AG08395 (cell line): ENCODE measurements at places on chromosomes 11 and 22.

- DNase-seq: peak; percentile 93
These were observed 286.8 kb downstream of the BLID start for GRCh38 chr11:121829159-121829643.

DNA sequence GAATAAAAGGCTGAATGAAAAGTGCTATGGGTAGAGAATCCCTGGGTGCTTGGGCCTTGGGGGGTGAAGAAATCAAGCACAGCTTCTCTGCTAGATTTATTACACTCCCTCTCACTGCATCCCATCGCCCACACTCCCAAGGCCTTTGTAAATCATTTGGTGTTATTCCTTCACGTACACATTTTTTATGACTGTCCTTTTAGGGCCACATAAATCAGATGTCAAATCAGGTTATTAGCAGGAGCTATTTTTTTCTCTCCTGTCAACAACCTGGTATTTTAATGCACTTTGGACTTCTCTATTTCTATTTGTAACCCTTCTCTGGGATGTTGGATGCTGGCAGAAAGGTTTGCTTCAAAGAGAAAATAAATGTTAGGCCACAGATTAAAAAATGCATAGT lies 408.8 kb downstream of the INSC start:
- DNase-seq: no peak

- no peak for DNase-seq
These were observed 2.9 kb upstream of the NXPE4 start for GRCh38 chr11:114598461-114598860.

- DNase-seq: no peak
These were observed 132.3 kb upstream of the ZBED5 start for GRCh38 chr11:10990160-10990559.

DNA sequence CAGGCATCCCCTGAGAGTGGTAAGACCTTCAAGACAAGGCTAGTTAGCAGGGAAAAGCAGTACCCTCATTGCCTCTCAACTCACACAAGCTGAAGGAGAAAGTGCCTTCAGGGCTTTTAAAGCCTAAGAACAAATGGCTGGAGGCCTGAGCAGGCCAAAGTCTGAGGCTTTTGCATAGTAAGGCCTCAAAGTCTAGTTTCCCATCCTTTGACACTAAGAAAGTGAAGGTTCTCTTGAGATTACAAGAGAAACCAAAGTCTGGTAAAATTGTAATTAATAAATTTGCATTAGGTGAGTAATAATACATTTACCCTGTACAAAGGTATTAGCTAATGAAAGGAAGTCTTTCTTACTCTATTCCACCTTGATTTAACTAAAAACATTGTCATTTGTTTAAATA lies 47.0 kb upstream of the CCDC89 start:
- DNase-seq: no peak

GRCh38 chr11:134640536-134640935 lies 228.5 kb upstream of the B3GAT1 start:
- DNase-seq: no peak

- no peak for DNase-seq
These were observed 7.0 kb downstream of the SERHL2 start for GRCh38 chr22:42560781-42561180.

DNA sequence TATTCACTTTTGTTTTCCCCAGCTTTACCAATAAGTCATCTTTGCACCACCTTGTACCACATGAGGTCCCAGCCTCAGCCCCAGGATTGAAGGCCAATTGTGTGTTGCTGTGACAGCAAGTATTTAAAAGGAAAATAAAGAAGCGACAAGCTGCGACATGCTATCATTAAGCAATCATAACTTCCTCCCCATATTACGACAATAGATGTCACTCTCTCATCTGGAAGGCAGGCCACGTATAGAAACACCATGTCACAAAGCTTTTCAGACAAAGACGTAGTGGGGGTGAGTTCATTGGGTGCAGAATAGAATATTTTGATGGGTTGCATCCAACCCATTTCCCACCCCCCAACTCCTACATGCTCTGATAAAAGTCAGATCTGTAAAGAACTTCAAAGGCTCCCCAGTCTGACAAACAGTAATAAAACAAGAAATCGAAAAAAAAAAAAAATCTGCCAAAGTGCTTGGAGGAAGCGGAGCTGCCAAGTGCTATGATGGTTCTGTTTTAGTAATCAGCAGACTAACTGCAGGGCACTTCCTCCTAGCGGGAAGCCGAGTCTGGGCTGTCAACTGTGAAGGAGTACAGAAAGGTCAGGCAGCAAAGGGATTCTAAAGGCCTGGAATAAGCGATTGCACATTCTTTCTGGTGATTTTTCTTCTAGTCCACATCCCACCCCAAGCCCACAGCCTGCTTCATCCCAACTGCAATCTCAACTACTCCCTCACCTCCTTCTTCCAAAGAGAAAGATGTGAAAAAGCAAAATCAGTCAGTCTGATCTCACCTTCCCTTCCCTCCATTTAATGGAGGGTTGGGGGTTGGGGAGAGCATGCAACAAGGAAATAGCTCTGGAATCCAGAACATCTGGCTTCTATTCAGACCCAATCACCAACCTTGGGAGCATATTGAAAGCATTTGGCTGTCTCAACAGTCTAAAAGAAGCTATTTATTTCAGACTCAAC lies 131.4 kb upstream of the UBASH3B start:
- peak; percentile 54 for DNase-seq

DNA sequence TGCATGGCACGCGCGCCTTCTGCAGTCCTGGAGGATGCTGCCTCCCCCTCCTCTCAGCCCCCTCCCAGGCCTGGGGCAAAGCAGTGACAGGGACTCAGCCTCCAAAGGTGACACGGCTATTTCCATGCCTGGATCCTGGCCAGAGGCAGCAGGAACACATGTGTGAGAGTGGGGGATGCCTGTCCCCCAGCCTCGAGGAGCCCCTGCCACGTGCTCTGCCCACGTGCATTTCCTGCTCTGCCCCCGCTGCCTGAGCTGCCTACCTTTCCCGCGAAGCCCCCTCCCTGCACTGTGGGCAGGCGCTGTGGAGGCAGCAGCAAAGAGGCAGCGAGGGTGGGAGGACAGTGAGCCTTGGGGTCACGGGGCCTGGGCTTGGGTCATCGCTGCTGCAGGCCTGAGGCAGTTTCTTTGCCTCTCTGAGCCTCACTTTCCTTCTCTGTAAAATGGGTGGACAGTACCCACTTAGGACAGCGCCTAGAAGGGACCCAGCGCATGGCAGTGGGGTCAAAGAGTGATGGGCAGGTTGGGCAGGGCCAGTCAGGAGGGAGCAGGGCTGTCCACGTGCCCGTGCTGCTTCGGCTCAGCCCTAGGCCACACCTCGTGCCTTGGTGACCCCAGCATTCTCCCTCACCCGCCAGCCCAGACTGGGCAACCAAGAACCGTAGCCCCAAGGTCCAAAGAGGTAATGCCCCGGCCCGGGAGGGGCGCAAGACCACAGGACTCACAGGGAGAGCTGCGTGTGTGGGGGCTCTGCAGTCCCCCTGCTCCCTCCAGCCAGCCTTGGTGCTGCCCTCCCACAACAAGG lies 48.6 kb downstream of the FLRT1 start:
- no peak for DNase-seq

- DNase-seq: no peak
These were observed 27.9 kb downstream of the ASCC2 start for GRCh38 chr22:29810216-29810615.

- no peak for DNase-seq
These were observed 1.5 kb upstream of the PHRF1 start for GRCh38 chr11:574632-575312.

DNA sequence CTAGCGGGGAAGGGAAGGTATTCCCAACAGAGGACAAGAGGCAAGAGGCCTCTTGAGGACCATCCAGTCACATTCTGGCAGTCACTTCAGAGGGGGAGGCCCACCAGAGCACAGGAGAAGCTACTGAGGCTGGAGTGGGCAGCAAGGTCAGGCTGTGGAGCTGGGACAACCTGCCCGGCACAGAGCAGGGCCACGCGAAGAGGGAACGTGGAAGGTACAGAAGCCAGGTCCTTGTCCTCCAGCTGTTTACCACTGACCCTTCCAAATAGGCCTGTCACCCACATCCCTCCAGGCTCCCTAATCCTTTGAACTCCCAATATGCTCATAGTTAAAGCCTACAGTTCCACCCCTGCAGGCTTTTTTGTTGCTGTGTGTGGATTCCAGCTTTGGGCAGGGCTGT lies 76.9 kb downstream of the IGLL1 start:
- no peak for DNase-seq

- DNase-seq: no peak
These were observed 1387.0 kb upstream of the TENM4 start for GRCh38 chr11:80827781-80828180.

- no peak for DNase-seq
These were observed 12.4 kb upstream of the SLC39A13 start for GRCh38 chr11:47396049-47396320.

- DNase-seq: no peak
These were observed 20.5 kb upstream of the ISX start for GRCh38 chr22:35045451-35045850.

GRCh38 chr11:55942785-55943392 lies 6.7 kb upstream of the OR5I1 start:
- peak; percentile 2 for DNase-seq

DNA sequence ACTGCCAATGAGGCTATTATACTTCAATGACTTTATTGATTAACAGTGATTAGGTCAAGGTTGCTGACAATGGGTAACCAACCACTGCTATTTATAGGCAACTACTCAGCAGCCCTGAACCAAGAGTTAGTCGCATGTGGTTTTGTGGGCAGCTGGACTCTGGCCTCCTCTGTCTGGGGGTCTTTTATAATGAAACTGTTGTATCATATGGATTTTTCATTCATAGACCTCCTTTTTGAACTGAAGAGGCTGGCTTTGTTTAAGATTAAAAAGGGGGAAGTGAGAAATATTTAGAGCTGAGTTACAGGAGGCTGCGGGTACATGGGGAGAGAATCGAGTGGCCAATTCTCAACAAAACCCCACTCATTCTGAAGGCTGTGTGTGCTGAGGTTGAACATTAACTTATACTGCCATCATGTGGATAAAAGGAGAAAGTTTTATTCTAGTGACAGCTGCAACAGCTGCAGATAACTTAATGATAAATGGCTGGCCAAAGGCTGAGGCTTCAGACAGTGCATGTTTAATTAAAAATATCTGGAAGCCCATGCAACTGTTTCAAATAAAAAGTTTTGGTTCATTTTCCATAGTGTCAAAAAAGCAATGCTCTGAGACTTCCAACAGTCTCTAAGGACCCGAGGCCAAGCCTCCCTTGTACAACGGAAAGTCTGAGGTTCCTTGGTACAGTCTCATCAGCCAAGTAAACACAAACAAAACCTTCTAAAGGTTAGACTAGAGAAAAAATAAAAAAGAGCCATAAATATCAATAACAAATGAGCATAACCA lies 682.6 kb downstream of the KCNA4 start:
- peak; percentile 61 for DNase-seq

GRCh38 chr11:11122749-11123148 lies 230.3 kb downstream of the CSNK2A3 start:
- no peak for DNase-seq

GRCh38 chr11:79437278-79437980 lies 3.4 kb downstream of the TENM4 start:
- DNase-seq: peak; percentile 79

DNA sequence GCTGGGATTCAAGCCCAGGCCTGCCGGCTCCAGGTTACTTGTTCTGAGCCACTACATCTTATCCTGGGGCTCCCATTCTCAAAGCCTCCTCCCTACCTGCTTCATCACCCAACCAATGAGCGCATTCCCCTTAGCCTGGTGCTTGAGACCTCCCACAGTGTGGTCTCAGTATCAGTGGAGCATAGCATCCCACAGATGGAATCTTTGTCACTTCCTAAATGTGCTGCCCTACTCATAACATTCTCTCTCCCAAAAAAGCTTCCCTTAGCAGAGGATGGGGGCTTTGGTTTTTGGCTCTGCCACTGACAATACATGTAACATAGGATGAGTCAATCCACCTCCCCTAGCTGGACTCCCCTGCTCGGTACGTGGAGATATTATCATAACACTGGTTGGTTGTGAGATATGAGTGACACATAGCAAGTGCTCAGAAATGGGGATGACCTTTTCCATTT lies 28.8 kb downstream of the TEAD1 start:
- no peak for DNase-seq

DNA sequence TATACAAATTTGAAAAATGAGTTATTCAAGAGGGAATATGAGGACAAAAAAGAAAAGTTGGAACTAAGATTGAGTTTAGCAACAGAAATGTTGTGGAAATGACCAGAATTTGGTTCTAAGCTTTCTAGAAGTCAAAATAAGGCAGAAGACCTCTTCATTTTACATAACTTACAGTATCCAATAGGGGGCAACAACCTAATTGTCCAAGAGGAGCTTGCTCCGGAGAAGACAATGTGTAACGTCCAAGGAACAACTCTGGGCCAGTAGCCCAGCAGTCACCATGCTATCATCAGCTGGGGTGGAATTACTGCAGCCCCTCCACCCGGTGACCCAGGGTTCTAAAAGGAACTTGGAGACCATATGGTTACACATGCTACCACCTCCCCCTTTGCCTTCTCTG lies 14.1 kb downstream of the CNTF start:
- no peak for DNase-seq

DNA sequence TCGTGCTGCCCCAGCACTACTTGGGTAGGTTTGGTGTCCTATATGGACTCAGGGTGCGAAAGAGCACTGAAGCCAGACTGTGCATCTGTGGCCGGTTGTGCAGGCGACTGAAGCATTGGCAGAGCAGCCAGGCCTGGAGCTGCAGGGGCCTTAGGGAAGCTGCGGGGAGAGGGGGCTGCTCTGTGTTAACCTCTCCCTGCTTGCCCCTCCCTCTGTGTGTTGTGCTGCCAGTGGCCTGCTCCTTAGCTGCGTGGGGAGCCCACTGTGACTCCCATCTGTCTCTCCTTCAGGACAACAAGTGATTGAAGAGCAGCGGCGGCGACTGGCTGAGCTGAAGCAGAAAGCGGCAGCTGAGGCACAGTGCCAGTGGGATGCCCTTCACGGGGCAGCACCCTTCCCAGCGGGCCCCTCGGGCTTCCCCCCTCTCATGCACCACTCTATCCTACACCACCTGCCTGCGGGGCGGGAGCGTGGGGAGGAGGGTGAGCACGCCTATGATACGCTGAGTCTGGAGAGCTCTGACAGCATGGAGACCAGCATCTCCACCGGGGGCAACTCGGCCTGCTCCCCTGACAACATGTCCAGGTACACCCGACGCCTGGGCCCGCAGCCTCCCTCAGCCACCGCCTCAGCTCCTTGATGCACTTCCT lies 34.3 kb downstream of the TREH start:
- no peak for DNase-seq
